Thyroid gland (tissue), 4 donors: ENCODE measurements at places on chromosomes 7 and 10. TPM values are rescaled to one million over a fixed set of nuclear protein-coding genes. Genes with fewer than 3 reads are reported as not detected.

The PCLO gene
- total RNA-seq = 11.8 TPM

The NPFFR1 gene
- under 0.01 TPM for total RNA-seq

The UCN3 gene
- total RNA-seq = not detected

The GIMAP7 gene
- total RNA-seq = 12.4 TPM

The SPDYE8 gene
- total RNA-seq = not detected

The BAG3 gene
- 33.9 TPM for total RNA-seq

The VPS50 gene
- 41.1 TPM for total RNA-seq

The AASS gene
- total RNA-seq = 22.9 TPM

The IKZF1 gene
- total RNA-seq = 10.5 TPM

The HMX2 gene
- not detected for total RNA-seq

The TEX47 gene
- not detected for total RNA-seq

The GRID1 gene
- 21.3 TPM for total RNA-seq

The KCP gene
- 0.67 TPM for total RNA-seq

- DNase-seq = no peak
Observed at GRCh38 chr7:133733401-133733800, 393.7 kb upstream of the LRGUK start.

DNA sequence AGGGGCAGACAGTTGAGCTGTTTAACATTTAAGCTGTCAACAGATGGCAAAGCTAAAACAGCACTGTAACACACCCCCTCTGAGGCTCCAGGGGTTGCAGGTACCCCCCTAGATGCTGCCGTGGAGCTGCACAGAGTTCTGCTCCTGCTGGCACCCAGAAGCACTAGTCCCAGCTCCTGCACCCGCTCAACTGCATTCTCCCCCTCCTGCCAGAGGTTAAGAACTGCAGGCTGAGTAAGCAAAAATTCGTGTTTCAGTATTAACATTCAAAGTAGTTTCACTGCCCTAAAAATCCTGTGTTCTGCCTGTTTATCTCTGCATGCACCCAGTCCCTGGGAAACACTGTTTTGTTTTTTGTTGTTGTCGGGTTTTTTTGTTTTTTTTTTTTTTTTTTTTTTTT is 790.8 kb upstream of the KCND2 start:
- DNase-seq = no peak

- DNase-seq = no peak
Observed at GRCh38 chr7:119348491-119348890, 924.5 kb upstream of the KCND2 start.

- peak; percentile 69 for DNase-seq
Observed at GRCh38 chr7:48299580-48300169, 128.4 kb downstream of the ABCA13 start.

DNA sequence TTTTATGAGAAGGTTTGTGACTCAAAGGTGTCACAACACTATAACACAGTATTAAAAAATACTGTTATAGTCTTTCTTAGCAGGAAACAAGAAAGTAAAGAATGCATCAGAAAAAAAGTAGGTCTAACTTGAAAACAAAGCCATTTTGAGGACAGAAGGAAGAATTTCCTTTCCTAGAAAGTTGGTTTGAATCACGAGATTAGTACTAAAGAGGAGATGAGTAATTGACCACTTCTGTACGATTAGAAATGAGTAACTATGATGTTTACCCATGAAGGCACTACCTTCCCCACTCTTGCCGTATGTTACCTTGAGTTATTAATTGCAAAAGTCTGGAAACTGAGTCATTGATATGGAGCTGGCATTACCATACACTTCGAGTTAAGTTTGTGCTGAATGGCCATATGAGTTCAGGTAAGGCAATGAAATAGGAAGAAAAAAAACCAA is 65.2 kb downstream of the FAM185A start:
- DNase-seq = no peak

GRCh38 chr7:2985866-2986265 is 57.8 kb downstream of the CARD11 start:
- DNase-seq = no peak

GRCh38 chr10:75498884-75499350 is 67.5 kb downstream of the LRMDA start:
- DNase-seq = no peak

DNA sequence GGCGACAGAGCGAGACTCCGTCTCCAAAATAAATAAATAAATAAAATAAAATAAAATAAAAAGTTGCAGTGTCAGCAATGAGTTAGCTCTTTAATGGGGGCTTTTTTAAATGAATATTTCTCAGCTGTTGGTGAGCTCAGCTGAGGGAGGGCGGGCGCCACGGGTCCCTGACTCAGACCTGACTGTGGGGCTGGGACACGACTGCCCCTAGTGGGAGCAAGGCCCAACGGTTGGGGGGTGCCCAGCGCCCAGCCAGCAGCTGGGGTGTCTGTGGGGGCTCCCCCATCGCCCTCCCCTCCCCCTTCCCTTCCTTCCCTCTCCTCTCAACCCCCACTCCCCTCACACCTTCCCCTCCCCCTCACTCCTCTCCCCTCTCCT is 46.6 kb downstream of the PWWP2B start:
- DNase-seq = peak; percentile 52

DNA sequence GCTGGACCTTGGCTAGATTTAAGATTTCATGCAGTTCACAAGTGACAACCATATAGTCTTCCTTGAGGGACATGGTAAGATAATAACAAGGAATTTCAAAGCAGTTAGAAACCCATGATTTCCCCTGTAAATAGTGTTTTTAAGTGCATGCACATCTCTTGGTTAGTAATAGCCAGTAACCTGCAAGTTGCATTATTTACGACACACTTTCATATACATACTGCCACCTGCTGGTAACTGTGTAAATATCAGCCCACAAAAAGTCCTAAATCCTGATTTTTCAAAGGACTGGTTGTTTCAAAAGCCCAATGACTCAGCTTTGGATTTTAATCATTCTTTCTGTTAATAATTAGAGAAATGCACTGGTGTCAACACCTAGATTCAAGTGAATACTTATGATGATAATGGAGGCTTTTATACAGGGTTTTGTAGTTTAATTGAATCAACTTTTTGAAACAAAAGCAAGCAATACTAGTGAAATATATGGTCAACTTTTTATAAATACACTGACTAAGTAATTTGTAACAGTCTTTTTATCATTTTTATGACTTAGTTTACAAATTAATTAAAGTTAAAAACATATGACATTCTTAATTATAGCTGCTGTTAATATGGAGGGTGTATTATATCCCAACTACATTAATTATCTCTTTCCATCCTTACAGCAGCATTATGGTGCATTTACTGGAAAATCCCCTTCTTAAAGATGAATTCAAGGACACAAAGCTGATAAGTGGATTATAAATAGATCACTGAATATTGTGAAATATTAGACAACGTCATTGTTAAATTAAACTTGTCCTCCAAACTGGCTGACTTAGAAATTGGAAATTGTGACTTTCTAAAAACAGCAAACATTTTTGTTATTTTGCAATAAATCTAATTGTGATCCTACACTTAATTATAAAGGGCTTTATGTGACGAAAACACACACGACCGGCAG is 367.7 kb upstream of the SEMA3D start:
- DNase-seq = no peak

DNA sequence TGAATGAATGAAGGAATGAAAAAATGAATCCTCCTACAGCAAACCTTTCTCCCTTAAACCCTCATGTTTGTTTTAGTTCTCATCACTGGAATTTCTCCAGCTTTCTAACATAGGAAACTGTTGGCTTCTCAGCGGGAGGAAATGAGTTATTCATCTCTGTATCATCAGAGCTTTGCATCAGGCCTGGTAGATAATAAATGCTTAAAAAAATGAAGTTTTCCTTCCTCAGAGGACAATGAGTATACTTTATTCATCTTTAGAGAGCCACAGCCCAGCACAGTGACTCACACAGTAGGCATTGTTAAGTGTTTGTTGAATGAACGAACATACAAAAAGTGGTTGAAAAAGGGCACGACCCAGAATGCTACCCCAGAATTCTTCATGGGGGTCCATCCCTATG is 62.6 kb downstream of the COL13A1 start:
- no peak for DNase-seq

- DNase-seq = no peak
Observed at GRCh38 chr7:151630851-151631569, 111.3 kb upstream of the RHEB start.

DNA sequence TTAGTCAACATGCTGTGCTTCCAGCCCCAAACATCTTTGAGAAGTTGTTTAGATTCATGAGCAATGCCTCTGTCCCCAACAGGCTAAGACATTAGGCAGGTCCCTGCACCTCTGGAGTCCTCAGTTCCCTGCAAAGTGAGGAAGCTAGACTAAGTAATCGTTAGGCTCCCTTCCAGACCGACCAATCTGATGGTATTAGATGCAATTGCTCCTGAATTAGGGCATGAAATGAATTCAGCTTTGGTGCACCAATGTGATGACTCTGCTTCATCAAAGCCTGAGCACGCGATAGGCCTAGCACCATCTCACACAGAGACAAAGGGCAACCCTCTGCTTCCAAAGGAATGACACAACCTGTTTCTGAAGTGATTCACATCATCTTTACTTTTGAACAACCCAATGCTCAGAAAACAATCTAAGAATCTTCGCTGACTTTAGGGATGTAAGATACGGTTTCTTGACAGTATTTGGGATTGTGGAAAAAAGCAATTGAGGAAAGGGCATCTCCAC is 723 bp upstream of the TES start:
- DNase-seq = no peak
